ENCODE measurements at places on chromosomes 2 and 18.

- no peak for ATAC-seq
Measured at GRCh38 chr2:233343171-233343705, 11.1 kb upstream of the DGKD start.

DNA sequence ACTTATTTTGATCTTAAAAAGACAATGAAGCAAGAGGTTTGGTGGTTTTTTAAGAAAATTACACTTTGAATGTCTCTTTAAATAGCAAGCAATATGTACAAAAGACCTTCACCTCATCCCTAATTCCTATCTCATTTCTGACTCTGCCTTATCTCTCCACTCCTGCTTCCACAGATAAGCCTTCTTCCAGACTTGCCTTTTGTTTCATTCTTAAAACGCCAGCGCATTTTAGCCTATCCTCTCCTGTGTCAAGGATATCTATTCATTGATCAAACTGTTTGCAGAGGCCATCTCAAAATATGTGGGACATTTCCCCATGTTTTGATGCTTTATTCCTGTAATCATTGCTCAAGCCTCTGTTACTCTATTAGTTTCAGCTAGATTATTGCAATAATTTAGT is 562.5 kb downstream of the PARD3B start:
- ATAC-seq, result no peak
- H3K4me3 ChIP-seq, result no peak overlapping the region
- H3K4me1 ChIP-seq, result no peaks in the 10 kb centered on the region
- H3K27ac ChIP-seq, result no peak overlapping the region
- H3K36me3 ChIP-seq, result no peaks in the 10 kb centered on the region
- no peaks in the 10 kb centered on the region for H3K27me3 ChIP-seq

DNA sequence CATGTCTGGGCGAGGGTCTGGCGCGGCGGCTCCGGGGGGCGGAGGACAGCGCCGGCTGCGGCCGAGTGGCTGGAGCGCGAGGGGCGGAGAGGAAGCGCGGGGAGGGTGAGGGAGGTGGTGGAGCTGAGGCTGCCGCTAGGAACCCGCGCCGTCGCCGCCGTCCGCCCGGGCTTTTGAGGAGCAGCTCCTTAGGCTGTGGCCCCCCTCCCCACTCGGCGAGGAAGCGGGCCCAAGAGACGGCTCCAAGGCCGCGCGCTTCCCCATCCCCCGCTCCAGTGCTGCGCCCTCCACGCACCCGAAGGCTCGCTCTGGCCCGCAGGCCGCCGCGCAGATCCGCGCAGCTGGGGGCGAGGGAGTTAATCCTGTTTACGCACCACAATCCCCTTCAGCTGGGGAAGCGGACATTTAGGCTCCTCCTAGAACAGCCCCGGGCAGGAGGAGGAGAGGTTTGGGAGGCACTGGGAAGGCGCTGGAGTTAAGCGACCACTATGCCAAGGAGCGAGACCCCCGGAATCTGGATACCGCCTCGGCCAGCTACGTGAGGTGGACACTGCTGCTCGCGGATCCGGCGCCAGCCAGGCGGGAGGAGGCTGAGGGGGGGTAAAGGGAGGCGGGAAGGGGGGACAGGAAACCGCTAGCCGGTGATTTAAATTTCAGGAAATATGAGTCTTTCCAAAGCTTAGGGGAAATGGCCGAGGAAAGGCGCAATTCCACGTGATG is at the start of gene CNRIP1:
Gene CNRIP1, minus strand, starts transcription at position 552 of the 720 bp plus-strand sequence. Its CDS starts 549 bp downstream, at position 3.
- peaks cover 40% of the 10 kb centered on the region for H3K27me3 ChIP-seq
- H3K36me3 ChIP-seq, result no peaks in the 10 kb centered on the region
- H3K4me1 ChIP-seq, result peaks cover 19% of the 10 kb centered on the region
- peak within 1 kb of the TSS; percentile 66 for H3K4me3 ChIP-seq
- H3K27ac ChIP-seq, result peak within 1 kb of the TSS; percentile 53

- H3K36me3 ChIP-seq, result peaks cover 42% of the 10 kb centered on the region
- no peaks in the 10 kb centered on the region for H3K27me3 ChIP-seq
- no peak for ATAC-seq
- H3K4me3 ChIP-seq, result no peak overlapping the region
- H3K27ac ChIP-seq, result no peak overlapping the region
Measured at GRCh38 chr2:64888591-64889309, 100.4 kb upstream of the SLC1A4 start.

DNA sequence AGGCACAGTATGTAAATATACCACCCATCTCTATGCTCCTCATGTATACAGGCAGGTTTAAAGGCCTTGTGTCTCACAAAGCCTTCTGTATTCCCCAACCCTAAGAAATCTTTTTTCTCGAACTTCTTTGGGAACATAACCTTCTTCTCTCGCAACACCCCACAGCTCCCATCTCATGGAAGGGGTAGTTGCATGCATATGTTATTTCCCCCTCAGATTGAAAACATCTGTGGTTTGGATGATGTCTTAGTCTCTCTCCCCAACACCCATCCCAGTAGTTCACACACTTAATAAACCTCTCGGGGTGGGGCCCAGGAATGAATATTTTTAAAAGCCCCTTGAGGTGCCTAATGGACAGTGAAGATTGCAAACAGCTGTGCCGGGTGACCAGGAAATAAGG is 21.0 kb upstream of the HDAC4 start:
- H3K4me1 ChIP-seq, result no peaks in the 10 kb centered on the region
- H3K4me3 ChIP-seq, result no peak overlapping the region

- H3K27ac ChIP-seq, result peak overlapping the region; percentile 85
- no peak for ATAC-seq
- H3K27me3 ChIP-seq, result no peaks in the 10 kb centered on the region
- H3K4me1 ChIP-seq, result peaks cover 55% of the 10 kb centered on the region
Measured at GRCh38 chr2:230348787-230349186, 21.8 kb downstream of the SP140L start.

DNA sequence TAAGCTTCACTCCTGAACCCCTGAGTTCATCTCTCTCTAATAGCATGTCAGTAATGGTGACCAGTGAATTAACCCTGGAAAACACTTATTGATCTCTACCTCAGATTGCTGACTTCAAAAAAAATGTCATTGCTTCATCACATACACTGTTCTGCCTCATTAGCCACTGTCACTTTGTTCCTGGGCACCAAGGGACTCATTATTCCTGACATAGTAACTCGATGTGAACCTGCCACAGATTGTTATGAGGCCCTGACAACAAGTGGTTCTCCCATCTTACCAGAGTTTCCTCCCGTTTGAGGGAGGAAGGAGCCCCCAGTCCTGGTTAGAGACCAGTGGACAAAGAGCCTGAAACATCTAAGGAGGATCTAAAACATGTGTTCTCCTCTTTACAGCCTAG is 403.3 kb upstream of the SMIM21 start:
- no peaks in the 10 kb centered on the region for H3K4me1 ChIP-seq
- H3K36me3 ChIP-seq, result no peaks in the 10 kb centered on the region
- no peak overlapping the region for H3K4me3 ChIP-seq
- no peak overlapping the region for H3K27ac ChIP-seq

GRCh38 chr2:195666113-195666712 is 9.2 kb downstream of the SLC39A10 start:
- H3K4me1 ChIP-seq, result peaks cover 33% of the 10 kb centered on the region
- no peak overlapping the region for H3K4me3 ChIP-seq
- no peak for ATAC-seq
- H3K36me3 ChIP-seq, result no peaks in the 10 kb centered on the region
- peak overlapping the region; percentile 49 for H3K27ac ChIP-seq

DNA sequence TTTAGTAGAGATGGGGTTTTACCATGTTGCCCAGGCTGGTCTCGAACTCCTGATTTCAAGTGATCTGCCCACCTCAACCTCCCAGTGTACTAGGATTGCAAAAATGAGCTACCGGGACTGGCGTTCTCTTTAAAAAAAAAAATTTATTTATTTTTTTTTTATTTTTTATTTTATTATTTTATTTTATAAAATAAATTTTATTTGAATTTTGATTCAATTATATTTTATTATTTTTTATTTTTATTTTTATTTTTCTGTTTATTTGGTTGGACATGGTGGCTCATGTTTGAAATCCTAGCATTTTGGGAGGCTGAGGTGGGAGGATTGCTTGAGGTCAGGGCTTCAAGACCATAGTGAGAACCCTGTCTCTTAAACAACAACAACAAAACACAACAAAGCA is 32.5 kb downstream of the EEF1B2 start:
- no peak overlapping the region for H3K4me3 ChIP-seq
- peaks cover 25% of the 10 kb centered on the region for H3K27me3 ChIP-seq
- no peaks in the 10 kb centered on the region for H3K36me3 ChIP-seq
- ATAC-seq, result no peak
- H3K4me1 ChIP-seq, result no peaks in the 10 kb centered on the region

DNA sequence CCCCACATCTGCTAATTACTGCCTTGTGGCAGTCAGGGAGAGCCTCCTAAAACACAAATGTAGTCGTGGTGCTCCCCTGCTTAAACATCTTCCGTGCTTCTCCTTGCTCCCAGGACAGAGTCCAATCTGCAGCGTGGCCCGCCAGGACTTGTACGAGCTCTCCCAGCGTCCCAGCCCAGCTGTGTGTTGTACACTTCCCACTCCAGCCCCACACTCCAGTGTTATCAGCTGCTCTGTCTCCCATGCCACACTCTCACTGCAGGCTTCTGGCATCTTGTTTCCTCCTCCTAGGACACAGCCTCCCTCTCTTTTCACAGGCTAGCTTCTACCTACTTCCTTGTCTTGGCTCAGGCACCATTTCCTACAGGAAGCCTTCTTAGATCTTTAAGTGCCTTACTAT is 199.4 kb downstream of the ALPK2 start:
- no peaks in the 10 kb centered on the region for H3K4me1 ChIP-seq
- H3K36me3 ChIP-seq, result no peaks in the 10 kb centered on the region
- ATAC-seq, result peak; percentile 10
- H3K27ac ChIP-seq, result no peak overlapping the region
- H3K27me3 ChIP-seq, result no peaks in the 10 kb centered on the region
- no peak overlapping the region for H3K4me3 ChIP-seq

- peaks cover 3% of the 10 kb centered on the region for H3K27me3 ChIP-seq
- no peak overlapping the region for H3K4me3 ChIP-seq
- H3K36me3 ChIP-seq, result no peaks in the 10 kb centered on the region
- ATAC-seq, result no peak
- no peak overlapping the region for H3K27ac ChIP-seq
Measured at GRCh38 chr18:10242936-10243680, 211.3 kb upstream of the APCDD1 start.

- H3K27ac ChIP-seq, result no peak overlapping the region
- H3K4me1 ChIP-seq, result no peaks in the 10 kb centered on the region
- H3K36me3 ChIP-seq, result no peaks in the 10 kb centered on the region
- no peak overlapping the region for H3K4me3 ChIP-seq
- H3K27me3 ChIP-seq, result no peaks in the 10 kb centered on the region
Measured at GRCh38 chr2:80530442-80531064, 226.0 kb upstream of the LRRTM1 start.

DNA sequence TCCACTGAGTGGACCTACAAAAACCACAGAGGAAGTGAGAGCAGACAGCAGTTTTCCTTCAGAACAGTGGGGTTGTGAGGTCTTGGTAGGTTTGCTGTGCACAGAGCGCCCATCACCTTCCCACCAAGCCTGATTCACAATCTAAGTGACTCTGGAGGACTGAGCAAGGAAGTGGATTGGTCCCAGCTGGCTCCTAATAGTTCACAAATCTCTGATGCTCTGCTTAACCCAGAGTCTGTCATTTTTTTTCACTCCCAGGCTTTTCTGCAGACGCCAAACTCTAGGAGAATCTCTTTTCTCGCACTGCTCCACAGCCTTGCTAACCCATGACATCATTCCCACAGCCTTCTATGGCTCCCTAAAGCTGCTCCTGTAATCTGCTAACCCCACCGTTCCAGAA is 280.4 kb downstream of the C1D start:
- no peaks in the 10 kb centered on the region for H3K4me1 ChIP-seq
- no peak overlapping the region for H3K4me3 ChIP-seq
- no peaks in the 10 kb centered on the region for H3K36me3 ChIP-seq
- no peak for ATAC-seq
- no peak overlapping the region for H3K27ac ChIP-seq
- peaks cover 23% of the 10 kb centered on the region for H3K27me3 ChIP-seq

GRCh38 chr2:26442301-26442700 is 35.6 kb downstream of the OTOF start:
- no peaks in the 10 kb centered on the region for H3K4me1 ChIP-seq
- no peak overlapping the region for H3K4me3 ChIP-seq
- H3K36me3 ChIP-seq, result no peaks in the 10 kb centered on the region
- no peak overlapping the region for H3K27ac ChIP-seq

DNA sequence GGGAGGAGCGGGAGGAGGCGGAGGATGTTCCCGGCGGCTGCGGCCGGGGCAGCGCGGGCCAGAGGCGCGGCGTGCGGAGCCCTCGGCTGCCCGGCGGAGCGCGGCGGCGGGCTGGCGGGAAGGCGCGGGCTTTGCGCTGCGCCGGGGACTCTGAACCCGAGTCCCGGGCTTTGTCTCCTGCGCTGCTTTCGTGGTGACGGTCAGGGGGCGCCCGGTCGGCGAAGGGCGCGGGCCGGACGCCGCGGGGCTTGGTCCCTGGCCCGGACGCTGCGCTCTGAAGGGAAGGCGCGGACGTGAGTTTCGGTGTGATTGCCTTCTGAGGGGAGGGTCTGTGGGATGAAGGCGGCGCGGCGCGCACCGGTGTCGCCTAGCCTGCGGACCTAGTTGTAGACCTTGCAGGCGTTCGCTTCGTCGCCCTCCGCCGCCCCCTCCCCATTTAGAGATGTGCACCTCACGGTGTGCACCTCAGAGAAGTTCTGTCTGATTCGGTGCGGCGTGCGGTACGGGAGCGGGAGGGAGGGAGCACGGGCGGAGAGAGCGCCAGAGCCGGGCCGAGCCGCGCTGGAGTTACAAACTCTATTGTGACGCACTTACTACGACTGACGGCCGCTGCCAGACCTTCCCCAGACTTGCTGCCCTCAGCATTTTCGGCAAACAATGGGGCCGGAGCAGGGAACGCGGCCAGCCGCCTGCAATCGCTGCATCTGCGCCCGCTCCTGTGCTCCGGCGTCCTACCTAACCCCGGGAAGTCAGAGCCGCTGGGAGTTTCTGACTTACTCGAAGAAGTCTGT is 2.1 kb downstream of the BCL2L11 start:
- H3K36me3 ChIP-seq, result peaks cover 48% of the 10 kb centered on the region
- H3K27ac ChIP-seq, result peak overlapping the region; percentile 91
- ATAC-seq, result no peak
- peaks cover 44% of the 10 kb centered on the region for H3K4me1 ChIP-seq
- H3K4me3 ChIP-seq, result peak overlapping the region; percentile 95

DNA sequence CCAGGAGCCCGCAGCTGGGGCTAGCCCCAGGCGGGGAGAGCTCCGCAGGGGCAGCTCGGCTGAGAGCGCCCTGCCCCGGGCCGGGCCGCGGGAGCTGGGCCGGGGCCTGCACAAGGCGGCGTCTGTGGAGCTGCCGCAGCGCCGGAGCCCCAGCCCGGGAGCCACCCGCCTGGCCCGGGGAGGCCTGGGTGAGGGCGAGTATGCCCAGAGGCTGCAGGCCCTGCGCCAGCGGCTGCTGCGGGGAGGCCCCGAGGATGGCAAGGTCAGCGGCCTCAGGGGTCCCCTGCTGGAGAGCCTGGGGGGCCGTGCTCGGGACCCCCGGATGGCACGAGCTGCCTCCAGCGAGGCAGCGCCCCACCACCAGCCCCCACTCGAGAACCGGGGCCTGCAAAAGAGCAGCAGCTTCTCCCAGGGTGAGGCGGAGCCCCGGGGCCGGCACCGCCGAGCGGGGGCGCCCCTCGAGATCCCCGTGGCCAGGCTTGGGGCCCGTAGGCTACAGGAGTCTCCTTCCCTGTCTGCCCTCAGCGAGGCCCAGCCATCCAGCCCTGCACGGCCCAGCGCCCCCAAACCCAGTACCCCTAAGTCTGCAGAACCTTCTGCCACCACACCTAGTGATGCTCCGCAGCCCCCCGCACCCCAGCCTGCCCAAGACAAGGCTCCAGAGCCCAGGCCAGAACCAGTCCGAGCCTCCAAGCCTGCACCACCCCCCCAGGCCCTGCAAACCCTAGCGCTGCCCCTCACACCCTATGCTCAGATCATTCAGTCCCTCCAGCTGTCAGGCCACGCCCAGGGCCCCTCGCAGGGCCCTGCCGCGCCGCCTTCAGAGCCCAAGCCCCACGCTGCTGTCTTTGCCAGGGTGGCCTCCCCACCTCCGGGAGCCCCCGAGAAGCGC is 15.0 kb upstream of the GMPPA start:
- ATAC-seq, result no peak
- H3K27ac ChIP-seq, result no peak overlapping the region
- peak overlapping the region; percentile 53 for H3K4me3 ChIP-seq
- H3K4me1 ChIP-seq, result no peaks in the 10 kb centered on the region
